ENCODE measurements at places on chromosomes 7 and 10.
A peak's percentile ranks its signal among the peaks of the same experiment; 100 is the strongest.

- H3K4me1 ChIP-seq = no peaks in the 10 kb centered on the region
- no peak overlapping the region for H3K27ac ChIP-seq
These were observed 274.1 kb downstream of the ZEB1 start for GRCh38 chr10:31593124-31593523.

DNA sequence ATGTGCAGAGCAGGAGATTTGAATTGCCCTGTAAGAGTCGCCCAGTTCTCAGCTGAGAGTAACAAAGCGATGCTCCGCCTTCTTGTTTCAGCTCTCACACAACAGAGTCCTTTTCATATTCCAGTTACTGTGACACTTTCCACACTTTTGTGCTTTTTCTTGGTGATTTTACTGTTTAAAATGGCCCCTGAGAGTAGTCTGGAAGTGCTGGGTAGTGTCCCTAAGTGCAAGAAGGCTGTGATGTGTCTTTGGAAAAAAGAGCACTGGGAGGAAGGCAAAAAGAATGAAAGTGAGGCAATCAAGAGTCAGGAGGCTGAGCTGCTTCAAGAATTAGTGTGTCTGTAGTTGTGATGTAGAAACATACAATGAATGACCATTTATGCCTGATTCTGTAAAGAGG, 201.2 kb upstream of the SEMA3E start:
- DNase-seq = no peak
- no peak overlapping the region for H3K27ac ChIP-seq
- H3K4me1 ChIP-seq = no peaks in the 10 kb centered on the region
- H3K27me3 ChIP-seq = no peaks in the 10 kb centered on the region
- H3K36me3 ChIP-seq = no peaks in the 10 kb centered on the region

DNA sequence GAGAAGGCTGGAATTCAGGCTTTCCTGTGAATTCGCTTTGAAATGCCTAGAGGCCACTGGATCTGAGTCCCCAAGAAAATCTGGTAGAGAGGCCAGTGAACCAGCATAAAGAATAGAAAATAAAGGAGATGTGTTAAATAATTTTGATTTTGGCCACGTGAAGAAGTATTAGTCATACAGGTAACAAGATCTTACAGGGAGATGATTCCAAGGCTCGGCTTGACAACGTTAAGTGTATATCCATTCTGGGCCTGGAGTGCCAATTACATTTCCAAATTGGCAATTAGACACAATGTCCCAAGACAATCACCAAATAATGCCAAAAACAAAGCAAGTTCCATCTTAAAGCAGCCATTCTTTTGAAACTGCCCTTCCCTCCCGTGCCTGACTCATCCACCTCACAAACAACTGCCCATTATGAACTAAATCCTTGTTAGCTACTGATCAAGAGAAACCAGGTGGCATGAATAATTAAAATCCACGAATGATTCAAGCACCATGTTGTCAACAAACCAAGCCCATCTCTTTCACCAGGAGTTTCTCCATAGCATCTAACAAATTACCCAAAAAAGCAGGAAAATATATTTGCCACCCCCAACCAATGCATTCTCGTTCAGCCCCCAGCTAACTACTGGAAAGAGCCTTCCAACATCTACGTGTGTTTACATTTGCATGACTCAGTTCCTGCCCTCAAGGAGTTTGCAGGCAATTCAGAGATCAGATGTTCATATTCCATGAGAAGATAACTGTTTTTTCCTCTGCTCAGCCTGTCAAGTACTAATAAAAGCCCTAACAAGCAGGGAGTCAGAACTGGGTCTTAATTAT, 8.5 kb downstream of the KCNMA1 start:
- no peaks in the 10 kb centered on the region for H3K4me1 ChIP-seq
- H3K4me3 ChIP-seq = no peak overlapping the region
- no peak overlapping the region for H3K27ac ChIP-seq
- no peak for DNase-seq

GRCh38 chr10:725786-726185, 36.3 kb upstream of the DIP2C start:
- H3K27me3 ChIP-seq = no peaks in the 10 kb centered on the region
- H3K4me3 ChIP-seq = no peak overlapping the region
- H3K36me3 ChIP-seq = no peaks in the 10 kb centered on the region
- no peaks in the 10 kb centered on the region for H3K4me1 ChIP-seq
- DNase-seq = no peak

- H3K27me3 ChIP-seq = no peaks in the 10 kb centered on the region
- H3K4me1 ChIP-seq = no peaks in the 10 kb centered on the region
- H3K4me3 ChIP-seq = no peak overlapping the region
- H3K36me3 ChIP-seq = no peaks in the 10 kb centered on the region
- no peak overlapping the region for H3K27ac ChIP-seq
- DNase-seq = no peak
These were observed 60.7 kb downstream of the R3HCC1L start for GRCh38 chr10:98195120-98195519.

DNA sequence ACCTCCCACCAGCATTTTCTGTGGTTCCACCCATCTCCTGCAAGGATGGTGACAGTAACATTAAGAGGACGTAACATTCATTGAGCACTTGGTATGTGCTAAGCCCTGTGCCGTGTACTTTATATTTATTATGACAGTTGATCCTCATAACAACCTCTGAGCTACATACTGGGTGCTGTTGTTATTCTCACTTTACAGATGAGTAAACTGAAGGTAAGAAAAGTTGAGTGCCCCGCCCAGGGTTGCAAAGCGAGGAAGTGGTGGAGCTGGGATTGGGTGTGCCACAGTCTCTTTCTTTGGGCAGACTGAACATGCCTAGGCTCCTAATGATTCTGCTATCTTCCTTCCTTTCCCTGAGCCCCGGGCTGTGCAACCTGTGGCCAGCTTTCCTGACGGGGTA, 107.4 kb downstream of the SH3PXD2A start:
- H3K4me1 ChIP-seq = no peaks in the 10 kb centered on the region
- H3K36me3 ChIP-seq = no peaks in the 10 kb centered on the region
- H3K27ac ChIP-seq = no peak overlapping the region
- no peak for DNase-seq

DNA sequence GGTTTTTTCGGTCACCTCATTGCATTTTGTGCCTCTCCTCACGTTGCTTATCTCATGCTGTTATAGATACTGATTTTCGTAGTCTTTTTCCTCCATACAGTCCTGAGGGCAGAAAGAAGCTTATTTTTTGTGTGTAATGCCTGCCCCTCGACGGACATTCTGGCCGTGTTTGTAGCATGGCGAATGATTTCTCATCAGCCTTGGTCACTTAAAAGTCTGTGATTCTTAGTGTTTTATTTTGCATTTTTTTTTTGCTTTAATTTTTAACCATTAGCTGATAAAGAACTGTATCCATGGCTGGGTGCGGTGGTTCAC, 469 bp upstream of the NOC3L start:
- peaks cover 2% of the 10 kb centered on the region for H3K4me1 ChIP-seq
- no peaks in the 10 kb centered on the region for H3K36me3 ChIP-seq
- no peak for DNase-seq
- no peaks in the 10 kb centered on the region for H3K27me3 ChIP-seq
- H3K4me3 ChIP-seq = peak overlapping the region; percentile 67

DNA sequence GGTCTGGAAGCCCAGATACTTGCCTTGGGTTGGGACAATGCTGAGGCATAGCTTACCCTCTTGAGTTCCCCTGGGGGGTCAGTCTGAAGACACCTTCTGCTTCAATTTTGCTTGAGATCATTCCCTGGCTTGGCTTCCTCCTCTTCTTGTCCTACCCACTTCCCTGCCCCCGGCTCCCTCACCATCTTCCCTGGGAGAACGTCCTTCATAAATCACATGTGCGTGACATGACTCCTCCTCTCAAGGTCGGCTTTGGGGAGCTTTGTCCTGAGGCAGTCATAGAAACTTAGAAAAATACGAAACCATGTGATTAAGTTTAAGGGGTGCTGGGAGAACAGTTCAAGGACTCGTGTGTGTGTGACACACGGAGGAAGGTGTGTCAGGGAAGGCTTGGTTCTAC, 122.6 kb downstream of the SH2D4B start:
- peaks cover 3% of the 10 kb centered on the region for H3K4me1 ChIP-seq
- no peak for DNase-seq
- no peaks in the 10 kb centered on the region for H3K36me3 ChIP-seq

DNA sequence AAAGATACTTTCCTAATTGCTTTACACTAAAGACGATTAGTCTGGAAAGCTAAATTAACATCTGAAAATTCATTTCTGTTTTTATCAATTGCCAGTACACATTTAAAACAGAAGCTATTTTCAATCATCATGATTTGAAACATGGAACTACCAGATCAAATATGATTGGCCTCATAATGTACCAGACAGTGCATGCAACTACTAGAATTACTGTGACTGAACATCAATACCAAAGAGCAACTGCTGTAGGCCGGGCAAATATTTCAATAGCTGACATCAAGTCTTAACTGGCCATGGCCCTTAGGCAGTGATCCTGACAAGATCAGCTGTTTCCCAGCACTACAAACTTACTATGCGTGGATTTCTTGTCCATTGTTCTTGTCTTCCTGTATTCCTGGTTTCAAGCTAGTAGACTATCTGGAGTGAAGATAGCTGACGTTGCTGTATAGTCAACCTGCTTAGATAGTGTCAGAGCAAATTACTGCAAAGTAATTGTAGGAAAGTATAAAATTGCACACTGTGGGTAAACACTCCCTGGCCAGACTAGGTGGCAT, 21.7 kb upstream of the WNT16 start:
- DNase-seq = no peak
- H3K27ac ChIP-seq = no peak overlapping the region
- no peaks in the 10 kb centered on the region for H3K27me3 ChIP-seq
- no peaks in the 10 kb centered on the region for H3K4me1 ChIP-seq
- no peaks in the 10 kb centered on the region for H3K36me3 ChIP-seq

GRCh38 chr10:12868229-12868628, 133.3 kb downstream of the CCDC3 start:
- H3K4me3 ChIP-seq = no peak overlapping the region
- no peak overlapping the region for H3K27ac ChIP-seq
- H3K27me3 ChIP-seq = no peaks in the 10 kb centered on the region
- H3K4me1 ChIP-seq = peaks cover 8% of the 10 kb centered on the region

DNA sequence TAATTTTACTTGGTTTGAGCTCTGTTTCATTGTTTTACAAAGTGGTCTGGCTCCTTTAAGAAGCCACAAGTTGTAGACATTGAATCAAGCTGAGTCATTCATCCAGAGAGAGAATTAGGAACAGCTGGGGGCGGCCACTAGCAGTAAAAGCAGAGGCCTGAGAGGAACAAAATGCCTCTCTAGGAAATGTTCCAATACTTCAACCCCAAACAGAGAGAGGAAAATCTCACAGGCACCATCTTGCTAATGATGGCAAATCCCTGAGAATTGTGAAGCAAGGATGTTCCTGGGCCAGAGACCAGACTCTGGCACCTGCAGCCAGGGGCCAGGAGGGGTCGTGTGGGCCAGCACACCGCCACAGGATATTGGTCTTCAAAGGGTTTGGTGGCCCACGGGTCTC, 26.5 kb upstream of the TRIL start:
- no peaks in the 10 kb centered on the region for H3K4me1 ChIP-seq
- H3K4me3 ChIP-seq = no peak overlapping the region
- H3K27me3 ChIP-seq = no peaks in the 10 kb centered on the region
- DNase-seq = no peak
- no peaks in the 10 kb centered on the region for H3K36me3 ChIP-seq

DNA sequence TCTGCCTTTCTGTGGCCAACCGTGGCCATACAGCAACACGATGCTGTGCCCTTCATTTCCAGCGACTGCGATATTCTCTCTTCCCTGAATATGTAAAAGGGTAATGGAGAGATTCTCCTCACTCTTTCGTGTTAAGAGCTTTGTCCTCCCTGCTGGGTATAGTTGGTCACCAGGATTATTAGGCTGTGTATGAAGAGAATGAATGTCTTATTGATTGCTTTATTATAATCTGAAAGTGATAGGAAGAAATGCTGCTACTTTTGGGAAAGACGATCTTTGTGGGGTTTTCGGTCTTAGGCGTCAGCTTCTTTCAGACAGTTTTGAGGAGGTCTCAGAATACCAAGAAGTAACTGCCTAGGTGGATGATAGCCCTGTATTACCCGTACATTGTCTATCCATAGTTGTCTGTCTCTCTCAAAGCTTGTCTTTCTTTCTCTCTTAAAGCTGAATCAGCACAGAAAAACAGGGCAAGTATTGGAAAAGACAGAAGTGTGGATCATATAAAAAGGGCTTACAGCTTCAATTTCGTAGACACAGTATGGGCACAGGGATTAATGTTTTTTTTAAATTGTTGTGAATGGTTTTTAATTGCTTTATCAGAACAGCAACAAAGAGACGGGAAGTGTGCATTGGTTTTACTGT, 1.2 kb downstream of the AHCYL2 start:
- H3K36me3 ChIP-seq = no peaks in the 10 kb centered on the region
- DNase-seq = no peak
- H3K4me1 ChIP-seq = no peaks in the 10 kb centered on the region

GRCh38 chr7:70855373-70855772, 276.6 kb upstream of the GALNT17 start:
- no peaks in the 10 kb centered on the region for H3K27me3 ChIP-seq
- no peaks in the 10 kb centered on the region for H3K4me1 ChIP-seq
- no peak overlapping the region for H3K4me3 ChIP-seq

DNA sequence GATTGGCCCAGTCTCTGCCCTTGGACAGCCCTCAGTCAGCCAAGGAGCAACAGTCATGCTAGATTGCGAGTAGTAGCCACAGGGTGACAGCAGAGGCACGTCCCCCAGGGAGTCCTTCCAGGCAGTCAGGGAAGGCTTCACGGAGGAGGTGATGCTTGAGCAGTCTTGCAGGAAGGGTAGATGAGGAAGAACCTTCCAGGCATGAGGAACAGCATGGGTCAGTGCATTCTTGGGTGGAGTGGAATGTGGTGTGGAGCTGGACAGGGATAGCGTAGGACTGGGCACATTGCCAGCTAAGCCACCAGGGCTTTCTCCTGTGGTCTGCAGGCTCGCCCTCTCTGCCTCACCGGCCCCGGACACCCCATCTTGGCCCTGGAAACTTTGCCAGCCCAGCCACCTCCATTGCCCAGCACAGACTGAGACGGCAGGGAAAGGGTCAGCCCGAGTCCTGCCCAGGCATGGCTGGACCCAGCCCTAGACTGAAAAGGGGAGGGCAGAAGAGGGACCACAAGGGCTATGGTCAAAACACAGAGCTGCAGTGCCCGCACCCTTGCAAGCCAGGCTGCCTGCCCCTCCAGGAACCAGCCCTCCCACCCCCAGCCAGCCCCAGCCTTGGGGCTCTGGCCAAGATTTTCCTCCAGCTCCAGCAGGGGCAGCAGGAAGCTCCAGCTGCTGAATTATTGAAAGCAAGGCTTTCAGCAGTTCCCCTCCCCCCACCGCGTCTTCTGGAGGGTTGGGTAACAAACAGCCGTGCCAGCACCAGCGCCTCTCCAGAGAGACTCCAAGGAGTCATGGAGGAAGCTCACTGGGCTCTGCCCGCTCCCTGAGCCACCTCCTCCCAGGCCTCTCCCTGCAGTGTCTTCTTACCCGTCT, 18.7 kb downstream of the SRRM3 start:
- no peak overlapping the region for H3K4me3 ChIP-seq
- H3K27me3 ChIP-seq = no peaks in the 10 kb centered on the region
- no peak for DNase-seq
- no peak overlapping the region for H3K27ac ChIP-seq
- H3K36me3 ChIP-seq = no peaks in the 10 kb centered on the region
- H3K4me1 ChIP-seq = no peaks in the 10 kb centered on the region

GRCh38 chr10:102859911-102860310, 5.9 kb downstream of the BORCS7 start:
- peaks cover 2% of the 10 kb centered on the region for H3K36me3 ChIP-seq
- no peak for DNase-seq
- no peaks in the 10 kb centered on the region for H3K27me3 ChIP-seq
- H3K4me3 ChIP-seq = no peak overlapping the region

Data from right lobe of liver (tissue), 6 donors.